ENCODE measurements at places on chromosomes 4 and X. TPM values are rescaled to one million over a fixed set of nuclear protein-coding genes. Genes with fewer than 3 reads are reported as not detected.

DNA sequence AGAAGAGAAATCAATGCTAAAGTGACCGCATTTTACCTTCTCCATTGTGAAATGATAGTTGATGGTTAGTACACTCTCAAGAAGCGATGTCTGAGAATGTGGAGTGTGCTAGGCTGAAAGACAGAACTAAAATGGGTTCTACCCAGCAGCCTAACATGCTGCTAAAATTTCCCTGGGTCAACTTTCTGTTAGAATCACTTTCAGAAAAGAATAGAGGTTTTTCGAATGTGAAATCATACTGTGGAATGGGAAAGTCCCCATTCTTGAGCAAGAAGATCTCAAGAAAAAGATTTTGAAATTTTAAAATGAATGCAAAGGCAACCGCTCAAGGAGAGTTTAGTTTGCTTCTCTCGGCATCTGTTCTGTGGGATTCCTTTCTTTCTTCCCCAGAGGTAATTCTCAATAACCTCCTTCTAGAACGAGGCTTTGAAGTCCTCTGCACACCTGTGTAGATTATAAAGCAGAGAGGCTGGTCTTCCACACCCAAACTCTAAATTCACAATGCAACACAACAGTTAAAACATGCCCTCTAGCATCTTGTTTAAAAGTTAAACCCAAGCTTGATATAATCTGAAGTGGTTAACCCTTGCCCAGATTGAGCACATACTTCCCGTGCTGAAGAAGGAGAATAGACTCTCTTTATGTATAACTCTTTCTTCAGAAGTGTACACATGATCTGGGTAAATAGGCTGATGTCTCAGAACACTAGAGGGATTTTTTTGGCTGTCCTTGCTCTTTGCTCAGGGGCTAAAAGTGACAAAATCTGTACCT, 208.7 kb upstream of the KLF3 start:
- no peak for DNase-seq

DNA sequence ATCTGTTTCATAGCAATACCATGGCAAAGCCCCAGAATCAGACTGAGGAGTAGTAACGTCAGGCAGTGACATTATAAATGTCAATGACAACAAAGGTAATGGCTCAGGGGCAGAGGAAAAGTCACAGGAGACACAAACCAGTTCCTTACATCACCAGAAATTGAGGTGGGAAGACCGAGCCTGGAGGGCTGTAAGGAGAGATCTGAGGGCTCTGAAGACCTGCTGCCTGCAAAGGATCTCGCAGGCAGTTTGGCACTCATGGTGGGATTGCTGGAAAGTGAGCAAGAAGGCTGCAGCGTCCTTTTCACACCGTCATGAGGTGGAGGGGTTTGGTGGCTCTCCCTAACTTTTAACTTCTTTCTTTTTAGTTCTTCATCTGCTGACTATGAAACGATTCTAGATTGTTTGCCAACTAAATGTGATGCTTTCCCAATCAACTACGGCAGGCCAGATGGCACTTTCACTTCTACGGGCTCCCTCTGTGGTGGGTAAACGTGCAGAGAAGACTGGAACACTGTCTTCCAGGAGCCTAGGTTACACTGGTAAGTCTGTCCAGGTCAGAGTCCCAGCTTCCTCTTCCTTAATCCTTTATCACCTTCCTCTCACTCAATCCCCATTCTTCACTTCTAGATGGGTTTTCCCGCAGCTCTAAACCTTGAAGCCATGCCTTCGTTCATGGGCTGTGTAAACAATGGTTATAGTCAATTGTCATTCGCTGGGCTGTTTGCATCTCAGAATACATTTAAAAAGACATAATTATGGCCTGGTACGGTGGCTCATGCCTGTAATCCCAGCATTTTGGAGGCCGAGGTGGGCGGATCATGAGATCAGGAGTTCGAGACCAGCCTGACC, 58.2 kb downstream of the TBC1D9 start:
- DNase-seq = no peak

GRCh38 chr4:157043131-157043530, 32.8 kb upstream of the GLRB start:
- no peak for DNase-seq

DNA sequence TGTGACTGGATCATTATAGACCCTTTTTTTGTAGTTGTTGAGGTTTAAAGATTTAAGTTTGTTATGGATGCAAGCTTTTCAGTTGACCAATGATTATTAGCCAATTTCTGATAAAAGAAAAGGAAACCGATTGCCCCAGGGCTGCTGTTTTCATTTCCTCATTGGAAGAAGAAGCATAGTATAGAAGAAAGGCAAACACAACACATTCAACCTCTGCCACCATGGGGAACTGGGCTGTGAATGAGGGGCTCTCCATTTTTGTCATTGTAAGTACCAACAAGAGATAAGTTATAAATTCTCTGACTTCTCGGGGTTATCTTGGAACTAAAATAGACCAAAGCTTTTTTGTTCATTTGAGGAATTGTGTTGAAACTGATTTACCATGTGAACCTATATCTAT, at the start of gene CYBB:
CYBB (plus strand) TSS at position 203 of the 400 bp plus-strand sequence; CDS start at position 222, 19 bp downstream.
- DNase-seq = no peak

GRCh38 chrX:104935581-104935980, 284.9 kb downstream of the TEX13A start:
- DNase-seq = no peak

Gene ADRA2C
- polyA plus RNA-seq = 1.1 TPM

Gene CXorf65
- not detected for polyA plus RNA-seq

Gene TMSB15C
- polyA plus RNA-seq = 24.8 TPM

Gene PI4K2B
- polyA plus RNA-seq = 26.2 TPM

Gene FGFBP1
- polyA plus RNA-seq = 0.13 TPM
